ENCODE measurements at places on chromosomes 2 and 18.

DNA sequence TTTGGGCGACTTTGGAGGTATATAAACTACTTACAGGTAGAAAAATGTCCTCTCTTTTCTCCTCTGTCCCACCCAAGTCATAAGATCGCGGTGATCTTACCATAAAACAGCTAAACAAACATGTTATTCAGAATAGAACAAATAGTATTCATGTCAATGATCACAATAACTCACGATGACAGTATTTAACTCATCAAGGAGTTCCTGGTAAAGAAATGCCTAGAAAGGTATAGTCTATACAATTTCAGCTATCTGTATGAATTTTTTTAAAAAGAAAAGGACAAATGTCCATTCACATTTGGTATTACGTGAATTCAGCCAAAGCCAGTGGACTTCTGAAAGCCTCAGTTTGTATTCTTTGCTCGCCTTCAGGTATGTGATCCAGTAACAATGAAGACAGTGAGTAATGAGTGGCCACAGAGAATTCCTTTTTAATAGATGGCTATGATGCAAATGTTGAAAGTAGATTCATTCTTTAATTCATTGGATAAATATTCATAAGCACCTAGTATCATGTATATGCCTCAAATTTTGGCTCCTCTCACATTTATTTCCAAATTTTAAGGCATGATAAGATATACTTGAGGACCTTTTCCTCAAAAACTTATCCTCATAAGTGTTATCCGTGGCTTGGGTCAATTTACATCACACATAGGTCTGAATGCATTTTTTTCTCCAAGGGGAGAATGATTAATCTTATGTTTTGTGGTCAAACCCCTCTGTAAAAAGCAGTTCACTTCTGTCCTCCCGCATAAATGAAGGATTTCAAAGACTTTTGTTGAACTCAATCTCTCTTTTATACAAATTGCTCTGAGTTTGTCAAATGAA, 20.3 kb downstream of the ABCB11 start:
- no peak for DNase-seq

DNA sequence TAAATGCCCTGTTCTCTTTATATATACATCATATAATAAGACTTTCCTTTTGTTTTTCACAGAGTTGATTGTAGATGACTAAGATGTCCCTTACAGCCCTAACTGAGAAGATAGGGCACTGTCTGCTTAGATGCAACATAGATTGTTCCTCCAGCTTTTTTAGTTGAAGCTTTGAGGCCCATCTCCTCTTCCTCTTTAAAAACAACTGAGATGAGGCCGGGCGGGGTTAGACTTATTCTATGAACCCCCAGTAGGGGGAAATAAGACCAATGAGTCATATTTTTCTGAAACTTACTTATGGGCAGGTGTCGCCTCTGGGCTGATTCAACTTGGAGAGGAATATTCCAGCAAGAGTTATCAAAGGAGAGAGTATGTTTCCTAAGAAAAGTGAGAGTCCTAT, 84.6 kb downstream of the FBXO15 start:
- DNase-seq: no peak

GRCh38 chr2:38098421-38099098, 22.6 kb upstream of the CYP1B1 start:
- no peak for DNase-seq

DNA sequence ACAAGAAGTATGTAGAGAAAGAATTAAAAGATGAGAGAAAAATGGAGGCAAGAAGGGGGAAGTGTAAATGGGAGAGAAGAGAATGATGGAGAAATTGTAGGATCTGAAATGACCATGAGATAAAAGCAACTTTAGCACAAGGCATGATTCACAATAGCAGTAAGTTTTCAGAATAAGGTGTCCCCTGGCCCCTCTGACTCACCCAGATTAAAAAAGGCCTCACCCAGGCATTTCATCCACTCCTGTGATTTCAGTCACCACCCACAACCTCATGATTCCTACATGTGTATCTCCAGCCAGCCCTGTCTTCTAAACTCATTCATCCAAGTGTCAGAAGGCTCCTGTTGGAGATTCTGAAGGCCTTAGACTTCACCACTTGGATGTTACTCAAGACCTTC, 56.6 kb downstream of the SP100 start:
- no peak for DNase-seq

- no peak for DNase-seq
Observed at GRCh38 chr18:58525517-58525916, 103.4 kb downstream of the ALPK2 start.

- no peak for DNase-seq
Observed at GRCh38 chr18:79485788-79486355, 90.1 kb downstream of the NFATC1 start.

- no peak for DNase-seq
Observed at GRCh38 chr2:139465789-139466188, 685.6 kb upstream of the NXPH2 start.

DNA sequence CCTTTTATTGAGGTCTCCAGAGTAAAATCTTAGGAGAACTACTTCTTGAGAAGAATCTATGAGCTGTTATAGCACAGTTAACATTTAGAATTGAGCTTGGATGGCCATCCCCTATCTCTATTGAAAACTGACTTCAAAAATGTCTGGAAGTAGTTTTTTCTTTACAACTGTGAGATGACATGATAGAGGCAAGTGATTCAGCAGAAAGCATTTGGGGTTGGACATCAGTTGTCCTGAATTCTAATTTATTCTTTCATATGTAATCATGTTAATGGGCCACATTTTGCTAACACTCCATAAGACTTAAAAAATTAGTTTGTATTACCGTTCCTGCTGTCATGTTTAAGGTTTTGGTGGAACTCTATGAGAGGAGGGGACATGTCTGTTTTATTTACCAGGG, 237.0 kb upstream of the SLC14A2 start:
- DNase-seq: no peak

DNA sequence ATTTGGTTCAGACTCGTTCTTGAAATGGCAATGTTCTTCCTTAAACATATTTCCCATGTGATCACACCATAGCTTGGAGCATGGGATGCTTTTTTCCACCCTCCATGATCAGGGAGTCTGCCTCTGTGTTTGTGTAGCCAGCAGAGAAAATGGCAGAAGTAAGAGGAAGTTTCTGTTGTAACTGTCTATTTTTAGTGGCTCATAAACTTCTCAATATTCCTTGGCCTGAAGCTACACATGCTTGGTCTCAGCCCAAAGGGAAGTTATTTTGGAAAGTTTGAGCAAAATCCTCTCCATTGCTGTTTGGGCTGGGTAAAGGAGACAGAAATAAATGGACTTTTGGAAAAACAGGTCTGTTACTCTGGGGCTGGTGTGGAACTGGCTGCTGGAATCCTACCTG, 33.4 kb upstream of the ITGA6 start:
- no peak for DNase-seq

GRCh38 chr2:235088496-235088921, 136.7 kb downstream of the SH3BP4 start:
- DNase-seq: peak; percentile 23

DNA sequence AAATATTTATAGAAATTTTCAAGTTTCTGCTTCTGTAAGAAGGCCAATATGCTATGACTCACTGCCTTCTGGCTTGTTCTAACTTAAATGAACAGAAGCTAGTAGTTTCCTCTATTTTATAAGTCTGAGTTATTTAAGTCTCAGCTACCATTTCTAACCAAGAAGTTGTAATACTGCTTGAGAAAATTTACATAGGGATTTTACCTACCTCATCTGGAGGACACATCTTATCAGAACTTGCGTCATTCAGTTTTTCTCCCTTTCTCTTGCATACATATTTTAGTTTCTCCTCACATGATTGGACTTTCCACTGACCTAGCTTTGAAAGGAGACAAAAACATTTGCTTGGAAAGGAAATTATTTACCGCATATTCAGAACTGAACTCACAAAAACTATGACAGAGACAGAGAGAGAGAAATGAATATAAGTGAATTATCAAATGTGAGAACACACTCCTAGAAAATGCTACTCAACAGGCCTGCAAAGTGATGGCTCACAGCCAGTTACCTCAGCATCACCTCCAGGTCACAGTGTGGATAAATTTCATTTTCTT, 81.1 kb upstream of the CD302 start:
- no peak for DNase-seq

- no peak for DNase-seq
Observed at GRCh38 chr2:185187421-185187820, 551.2 kb upstream of the FSIP2 start.

- DNase-seq: no peak
Observed at GRCh38 chr2:13654416-13654815, 937.7 kb downstream of the TRIB2 start.

DNA sequence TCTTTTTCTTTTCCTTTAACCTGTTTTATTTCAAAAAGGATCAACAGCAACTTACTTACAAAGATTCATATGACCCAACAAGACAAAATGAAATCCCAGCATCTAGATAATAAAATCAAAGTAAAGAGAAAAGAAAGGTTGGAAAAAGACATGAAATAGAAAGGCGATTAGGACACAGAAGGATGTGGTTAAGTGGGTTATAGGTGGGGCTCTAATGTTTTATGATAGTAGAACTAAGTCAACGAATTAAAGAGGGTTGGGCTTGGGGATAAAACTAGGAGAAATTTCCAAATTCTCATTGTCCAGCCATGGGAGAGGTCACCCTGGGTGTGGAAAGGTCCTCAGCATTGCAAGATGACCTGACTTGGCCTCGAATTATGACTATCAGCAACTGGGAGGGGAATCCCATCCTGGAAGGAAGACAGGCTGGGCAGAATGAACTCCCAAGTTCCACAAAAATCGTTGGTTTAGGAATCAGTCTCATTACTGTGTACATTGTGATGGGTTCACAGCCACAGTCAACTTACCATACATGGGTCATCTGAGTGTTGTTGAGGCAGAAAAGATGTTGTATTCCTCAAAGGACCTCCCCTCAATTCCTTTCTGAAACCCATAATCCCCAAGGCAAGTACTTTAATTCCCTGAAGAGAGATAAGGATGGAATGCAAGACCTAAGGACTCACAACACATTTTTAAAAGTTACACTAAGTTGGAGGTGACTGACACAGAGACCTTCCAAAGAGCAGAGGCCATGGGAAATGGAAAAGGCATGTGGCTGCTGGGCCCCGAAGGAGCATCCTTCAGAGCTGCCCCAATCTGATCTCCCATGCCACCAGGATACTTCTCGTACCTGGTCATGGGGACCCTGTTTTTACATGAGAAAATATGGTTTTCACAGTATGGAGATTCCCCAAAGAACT, 167.6 kb downstream of the UXS1 start:
- no peak for DNase-seq

GRCh38 chr2:178782236-178782635, 25.0 kb downstream of the TTN start:
- DNase-seq: no peak

DNA sequence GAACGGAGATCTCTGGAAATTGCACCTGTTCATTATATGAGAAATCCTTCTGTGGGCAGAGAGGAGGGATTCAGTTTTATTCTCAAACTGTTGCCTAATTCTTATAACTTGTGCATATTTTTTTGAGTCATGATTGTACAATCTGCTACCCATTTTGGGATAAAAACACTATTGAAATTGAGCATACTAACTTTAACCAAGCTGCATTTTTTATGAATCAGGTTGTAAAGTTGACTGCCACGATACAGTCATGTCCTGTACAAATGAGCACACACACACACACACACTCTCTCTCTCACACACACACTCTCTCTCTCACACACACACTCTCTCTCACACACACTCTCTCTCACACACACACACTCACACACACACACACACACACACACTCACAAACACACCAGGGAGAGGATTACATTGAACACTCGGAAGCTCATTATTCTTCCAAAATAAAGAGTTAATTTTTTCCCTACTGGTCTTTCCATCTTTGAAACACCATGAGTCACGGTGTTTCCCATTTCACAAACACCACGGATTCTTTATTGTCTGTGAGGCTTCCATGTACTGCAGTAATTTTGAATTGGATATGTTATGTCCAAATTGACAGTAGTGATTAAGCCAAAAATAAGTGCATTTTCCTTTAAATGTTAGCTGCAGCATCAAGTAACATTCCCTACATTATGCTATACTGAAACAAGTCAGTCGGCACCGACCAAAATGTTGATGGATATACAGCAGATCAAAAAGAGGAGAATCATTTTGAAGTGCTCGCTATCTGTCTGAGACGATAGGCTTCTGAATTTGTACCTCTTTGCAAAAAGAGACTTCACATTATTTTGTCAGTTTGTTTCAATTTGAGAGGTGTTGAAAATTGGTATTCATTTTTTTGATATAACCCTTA, 216.9 kb downstream of the ARHGAP15 start:
- no peak for DNase-seq

DNA sequence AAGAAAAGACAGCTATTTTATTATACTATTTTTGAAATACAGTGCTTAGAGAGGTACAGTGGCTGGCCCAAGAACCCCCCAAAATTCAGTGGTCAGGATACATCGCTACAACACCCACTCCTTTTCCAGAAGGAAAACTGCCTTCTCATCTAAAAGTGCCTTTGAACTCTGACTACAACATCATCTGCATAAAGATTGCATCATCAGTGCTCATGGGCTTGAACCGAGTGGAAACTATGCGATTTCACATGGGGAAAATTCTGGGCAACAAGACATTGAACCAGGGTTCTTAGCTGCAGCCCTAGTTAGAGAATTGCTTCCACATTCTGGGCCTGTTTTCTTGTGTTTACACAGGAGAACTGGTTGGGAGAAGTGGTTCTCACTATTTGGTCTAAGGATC, 294.6 kb upstream of the SLC14A2 start:
- no peak for DNase-seq

GRCh38 chr2:2886922-2887321, 490.7 kb downstream of the EIPR1 start:
- DNase-seq: no peak

- peak; percentile 41 for DNase-seq
Observed at GRCh38 chr2:124025171-124025580, at the start of gene CNTNAP5. Gene CNTNAP5, plus strand, starts transcription at chr2:124025287. Its CDS starts 364 bp downstream, at chr2:124025651.

GRCh38 chr18:40414155-40414754, 1540.8 kb upstream of the PIK3C3 start:
- DNase-seq: no peak

All from putamen (tissue), 1 donor.